Activated CD4-positive, alpha-beta T cell treated with anti-CD3 and anti-CD28 coated beads, Interleukin-2, amount 10 ng/mL, durations not matched to agents 7 days and 5 days (primary cell): ENCODE measurements at places on chromosomes 2 and 18. TPM values are rescaled to one million over a fixed set of nuclear protein-coding genes. Genes with fewer than 3 reads are reported as not detected.

GRCh38 chr18:60543646-60544045 is 171.1 kb upstream of the MC4R start:
- no peak overlapping the region for H3K27ac ChIP-seq
- no peaks in the 10 kb centered on the region for H3K36me3 ChIP-seq
- no peaks in the 10 kb centered on the region for H3K4me1 ChIP-seq
- no peak for DNase-seq
- no peak overlapping the region for H3K4me3 ChIP-seq

DNA sequence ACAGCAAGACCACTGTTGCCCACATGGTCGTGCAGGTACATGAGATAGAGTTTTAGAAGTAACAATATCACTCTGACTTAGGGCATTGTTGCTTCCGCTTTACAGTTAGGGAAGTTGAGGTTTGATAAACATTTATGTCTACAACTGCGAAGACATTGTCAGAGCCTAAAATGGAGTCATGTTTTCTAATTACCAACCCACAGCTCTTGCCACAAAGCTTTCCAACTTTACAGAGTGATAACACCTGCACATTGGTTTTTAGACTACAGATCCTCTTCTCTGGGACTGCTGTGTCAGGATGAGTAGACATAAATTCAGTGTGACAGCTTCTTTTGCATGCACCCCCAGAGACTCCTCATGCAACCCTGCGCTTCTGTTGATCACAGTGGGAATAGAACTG is 119.0 kb downstream of the FEZ2 start:
- H3K4me1 ChIP-seq, result no peaks in the 10 kb centered on the region
- DNase-seq, result no peak
- no peak overlapping the region for H3K27ac ChIP-seq

DNA sequence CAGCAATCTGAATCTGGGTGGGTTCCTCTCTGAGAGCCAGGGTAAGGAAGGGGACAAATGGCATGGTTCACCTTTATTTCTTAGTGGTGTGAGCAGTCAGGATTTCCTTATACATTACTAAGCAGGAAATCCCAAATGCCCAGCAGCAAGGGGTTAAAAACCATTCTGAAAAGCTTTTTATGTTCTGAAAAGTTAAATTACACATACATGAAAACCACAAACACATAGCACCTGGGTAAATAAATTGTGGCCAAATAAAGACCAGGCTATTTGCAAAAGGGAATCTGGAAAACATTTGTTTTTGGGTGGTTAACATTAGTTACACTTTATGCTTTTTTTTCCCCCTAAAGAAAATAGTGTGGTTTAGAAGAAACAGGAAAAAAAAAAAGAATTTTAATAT is 156.1 kb downstream of the AGPS start:
- H3K27ac ChIP-seq, result no peak overlapping the region
- H3K36me3 ChIP-seq, result peaks cover 18% of the 10 kb centered on the region
- no peak for DNase-seq
- H3K4me1 ChIP-seq, result peaks cover 41% of the 10 kb centered on the region

NR4A2 gene
- total RNA-seq, result 1.7 TPM

DNA sequence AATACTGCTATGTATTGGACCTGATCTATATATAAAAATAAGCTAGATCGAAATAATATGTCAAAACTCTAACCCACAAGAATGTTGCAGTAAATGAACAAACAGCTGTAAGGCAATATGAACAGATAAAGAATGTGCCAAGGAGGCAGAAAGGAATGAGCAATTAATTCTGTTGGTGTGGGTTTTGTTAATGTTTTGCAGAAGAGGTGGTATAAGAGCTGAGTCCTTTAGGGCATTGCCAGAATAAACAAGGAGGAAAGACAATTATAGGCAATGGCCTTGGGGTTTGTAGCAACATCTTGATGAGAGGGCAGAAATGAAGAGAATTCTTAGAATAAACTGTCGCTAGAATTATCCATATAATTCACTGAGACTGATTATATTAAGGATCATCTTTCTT is 240.9 kb upstream of the GULP1 start:
- H3K27ac ChIP-seq, result no peak overlapping the region
- no peak overlapping the region for H3K4me3 ChIP-seq
- DNase-seq, result no peak
- no peaks in the 10 kb centered on the region for H3K4me1 ChIP-seq
- H3K36me3 ChIP-seq, result no peaks in the 10 kb centered on the region

SCN2A gene
- 0.02 TPM for total RNA-seq

GRCh38 chr2:26854283-26854827 is 6.4 kb downstream of the DPYSL5 start:
- peaks cover 49% of the 10 kb centered on the region for H3K27me3 ChIP-seq
- H3K27ac ChIP-seq, result no peak overlapping the region
- no peak for DNase-seq
- H3K36me3 ChIP-seq, result no peaks in the 10 kb centered on the region
- H3K4me3 ChIP-seq, result no peak overlapping the region

AQP12B gene
- not detected for total RNA-seq

ILKAP gene
- total RNA-seq, result 59.1 TPM

DNA sequence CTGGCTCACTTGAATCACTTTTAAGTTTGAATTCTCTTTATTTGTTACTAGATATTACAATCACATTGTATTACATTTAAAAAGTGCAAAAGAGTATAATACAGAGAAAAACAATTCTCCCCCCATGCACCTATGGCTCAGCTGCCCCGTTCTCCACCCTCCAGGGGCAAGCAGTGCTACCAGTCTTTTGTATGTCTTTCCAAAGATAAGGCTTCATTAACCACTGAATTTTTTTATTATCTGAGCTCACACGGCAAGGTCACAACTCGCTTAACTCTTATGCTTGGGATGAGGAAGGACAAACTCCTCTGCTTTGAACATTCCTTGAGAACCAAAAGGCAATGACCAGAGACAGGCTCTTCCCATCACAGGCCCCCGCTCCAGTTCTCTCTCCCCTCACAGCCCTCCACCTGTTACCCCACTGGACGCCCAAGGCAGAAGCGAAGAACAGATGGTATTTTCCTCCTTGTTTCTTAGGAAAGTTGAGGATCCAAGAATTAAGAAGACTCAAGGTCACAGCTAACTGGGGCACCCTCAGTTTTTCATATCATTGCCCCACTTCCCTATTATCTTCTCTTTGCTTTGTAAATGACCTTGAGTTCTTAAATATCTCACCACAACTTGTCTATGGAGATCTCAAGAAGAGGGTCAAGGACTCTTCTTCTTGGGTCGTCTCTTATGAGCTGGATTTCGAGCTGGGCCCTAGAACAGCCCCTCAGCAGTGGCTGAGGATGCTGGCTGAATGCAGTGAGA is 30.1 kb downstream of the SH2D6 start:
- H3K4me1 ChIP-seq, result peaks cover 7% of the 10 kb centered on the region
- H3K36me3 ChIP-seq, result no peaks in the 10 kb centered on the region
- H3K27me3 ChIP-seq, result no peaks in the 10 kb centered on the region
- DNase-seq, result no peak
- H3K27ac ChIP-seq, result no peak overlapping the region

GRCh38 chr18:42588786-42589185 is 526.7 kb downstream of the RIT2 start:
- H3K27ac ChIP-seq, result no peak overlapping the region
- no peak overlapping the region for H3K4me3 ChIP-seq
- no peaks in the 10 kb centered on the region for H3K36me3 ChIP-seq
- DNase-seq, result no peak
- no peaks in the 10 kb centered on the region for H3K27me3 ChIP-seq

DNA sequence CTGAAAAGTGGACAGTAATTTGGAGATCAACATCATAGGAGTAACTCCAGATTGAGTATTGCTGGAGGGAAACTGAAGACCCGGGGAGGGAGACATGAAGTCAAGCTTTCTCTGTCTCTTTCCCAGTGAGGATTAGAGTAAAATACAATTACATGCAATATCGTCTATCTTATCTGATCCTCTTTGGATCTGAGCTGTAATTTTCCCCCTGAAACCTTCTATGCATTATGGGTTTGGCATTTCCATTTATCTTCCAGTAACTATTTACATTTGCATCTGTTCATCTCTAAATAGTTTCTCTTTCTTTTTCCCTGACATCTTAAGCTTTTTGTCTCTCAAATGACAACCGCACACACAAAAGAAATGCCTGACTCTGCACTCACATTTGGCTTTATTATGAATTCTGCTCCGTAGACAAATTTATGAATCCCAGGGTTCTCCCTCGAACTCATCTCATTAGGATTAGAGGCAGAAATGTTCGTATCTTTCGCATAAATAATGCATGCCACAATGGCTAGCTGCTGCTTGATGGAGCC is 113.1 kb downstream of the SPP2 start:
- H3K36me3 ChIP-seq, result peaks cover 2% of the 10 kb centered on the region
- no peaks in the 10 kb centered on the region for H3K27me3 ChIP-seq
- peaks cover 33% of the 10 kb centered on the region for H3K4me1 ChIP-seq
- no peak for DNase-seq
- H3K4me3 ChIP-seq, result no peak overlapping the region

WDR12 gene
- 51.4 TPM for total RNA-seq

DNA sequence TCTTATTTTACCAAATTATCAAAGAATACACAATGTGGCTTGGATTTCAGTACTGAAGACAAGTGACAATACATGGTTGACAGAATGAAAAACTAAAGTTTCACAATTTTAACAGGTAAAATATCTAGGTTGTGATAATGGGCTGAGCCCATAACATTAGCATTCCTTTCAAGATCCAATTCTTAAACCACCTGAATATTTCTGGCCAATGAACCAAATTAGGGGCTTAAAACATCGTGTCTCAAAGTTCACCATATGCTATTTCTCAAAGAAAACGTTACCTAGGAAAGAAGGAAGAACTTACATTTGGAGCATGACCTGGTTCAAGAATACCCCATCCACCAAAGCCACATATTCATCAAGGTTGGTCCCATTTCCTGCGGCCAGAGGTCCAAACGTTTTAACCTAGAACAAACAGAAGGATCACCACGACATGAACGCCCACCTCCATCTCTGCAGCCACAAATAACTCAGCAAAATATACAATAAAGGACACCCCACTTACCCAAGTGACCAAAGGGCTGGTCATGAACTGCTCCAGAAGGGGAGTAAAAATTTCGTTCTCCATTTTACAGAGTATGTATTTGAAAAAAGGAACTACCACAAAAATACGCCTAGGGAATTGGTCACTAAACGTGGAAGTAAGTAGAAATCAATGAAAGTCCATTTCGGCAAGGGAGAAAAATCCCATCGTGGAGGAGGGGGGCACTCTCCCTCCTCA is 984 bp downstream of the CCDC88A start:
- H3K4me1 ChIP-seq, result peaks cover 42% of the 10 kb centered on the region
- DNase-seq, result no peak
- no peaks in the 10 kb centered on the region for H3K36me3 ChIP-seq
- H3K27me3 ChIP-seq, result peaks cover 15% of the 10 kb centered on the region
- H3K4me3 ChIP-seq, result peak overlapping the region; percentile 88
- peak overlapping the region; percentile 84 for H3K27ac ChIP-seq

DNA sequence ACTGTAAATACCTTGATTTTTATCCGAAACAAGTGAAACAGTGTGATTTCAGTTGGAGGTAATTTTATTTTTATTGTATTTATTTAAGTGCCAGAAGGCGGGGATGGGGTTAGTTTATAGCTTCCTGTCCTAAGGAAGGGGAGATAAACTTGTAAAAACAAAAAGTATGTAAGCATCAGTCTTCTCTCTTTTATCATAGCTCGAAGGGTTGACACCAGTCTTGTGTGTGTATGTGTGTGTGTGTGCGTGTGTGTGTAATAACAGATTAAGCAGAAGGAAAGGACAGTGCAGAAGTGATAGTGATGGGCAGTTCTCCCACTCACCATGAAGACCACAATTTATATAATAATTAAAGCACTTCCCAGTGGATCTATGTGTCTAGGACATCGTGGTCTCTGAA is 793.3 kb downstream of the PLCL1 start:
- H3K4me3 ChIP-seq, result no peak overlapping the region
- no peak overlapping the region for H3K27ac ChIP-seq
- no peaks in the 10 kb centered on the region for H3K4me1 ChIP-seq
- H3K27me3 ChIP-seq, result peaks cover 2% of the 10 kb centered on the region

- no peaks in the 10 kb centered on the region for H3K36me3 ChIP-seq
- H3K4me3 ChIP-seq, result no peak overlapping the region
- no peaks in the 10 kb centered on the region for H3K4me1 ChIP-seq
- H3K27ac ChIP-seq, result no peak overlapping the region
Measured at GRCh38 chr2:228048838-228049490, 132.5 kb downstream of the SPHKAP start.

MAL gene
- total RNA-seq, result 237 TPM

AMER3 gene
- total RNA-seq, result not detected

GRCh38 chr2:99140860-99141109 is 722 bp upstream of the C2orf15 start:
- no peak for DNase-seq
- H3K4me1 ChIP-seq, result peaks cover 24% of the 10 kb centered on the region
- H3K27me3 ChIP-seq, result peaks cover 7% of the 10 kb centered on the region

- H3K4me3 ChIP-seq, result no peak overlapping the region
- DNase-seq, result no peak
- no peaks in the 10 kb centered on the region for H3K36me3 ChIP-seq
- no peaks in the 10 kb centered on the region for H3K27me3 ChIP-seq
Measured at GRCh38 chr18:57296336-57296735, 56.0 kb upstream of the ST8SIA3 start.

DNA sequence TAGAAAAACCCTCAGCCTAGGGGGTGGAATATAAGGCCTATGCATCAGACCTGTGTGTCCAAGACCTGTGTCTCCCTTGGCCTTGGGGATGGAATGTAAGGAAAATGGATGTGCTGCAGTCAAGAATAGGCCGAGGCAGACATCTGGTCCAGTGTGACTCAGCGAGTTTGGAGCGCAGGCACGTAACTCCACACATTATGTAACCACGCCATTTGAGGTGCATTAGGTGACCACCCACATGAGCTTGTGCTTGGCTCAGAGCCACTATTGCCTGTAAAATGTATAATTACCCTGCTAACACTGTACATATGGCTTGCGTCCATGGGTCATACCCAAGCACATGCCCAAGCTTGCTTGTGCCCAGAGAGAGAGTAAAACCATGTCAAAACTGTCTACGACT is 580.9 kb upstream of the HNMT start:
- H3K27ac ChIP-seq, result no peak overlapping the region
- no peaks in the 10 kb centered on the region for H3K36me3 ChIP-seq
- H3K4me3 ChIP-seq, result no peak overlapping the region
- no peaks in the 10 kb centered on the region for H3K27me3 ChIP-seq
- H3K4me1 ChIP-seq, result no peaks in the 10 kb centered on the region

SIX2 gene
- total RNA-seq, result not detected

EVX2 gene
- total RNA-seq, result not detected
